Fibroblast of villous mesenchyme (primary cell): ENCODE measurements at places on chromosomes 5 and 9.
A peak's percentile ranks its signal among the peaks of the same experiment; 100 is the strongest.

DNA sequence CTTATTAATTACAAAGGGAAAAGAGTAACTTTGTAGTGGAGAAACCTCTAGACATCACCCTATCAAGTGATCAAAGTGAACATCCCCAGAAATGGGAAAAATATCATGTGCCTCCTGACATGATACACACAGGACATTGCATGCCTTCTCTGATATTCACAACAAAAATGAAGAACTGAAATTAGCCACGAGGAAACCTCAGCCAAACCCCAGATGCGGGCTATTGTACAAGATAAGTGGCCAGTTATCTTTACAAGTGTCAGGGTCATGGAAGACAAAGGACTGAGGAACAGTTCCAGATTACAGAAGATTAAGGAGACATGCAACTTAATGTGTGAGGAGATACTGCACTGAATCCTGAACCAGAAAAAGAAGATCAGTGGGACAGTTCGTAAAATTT lies 23.8 kb upstream of the NPM1 start:
- no peak for DNase-seq

DNA sequence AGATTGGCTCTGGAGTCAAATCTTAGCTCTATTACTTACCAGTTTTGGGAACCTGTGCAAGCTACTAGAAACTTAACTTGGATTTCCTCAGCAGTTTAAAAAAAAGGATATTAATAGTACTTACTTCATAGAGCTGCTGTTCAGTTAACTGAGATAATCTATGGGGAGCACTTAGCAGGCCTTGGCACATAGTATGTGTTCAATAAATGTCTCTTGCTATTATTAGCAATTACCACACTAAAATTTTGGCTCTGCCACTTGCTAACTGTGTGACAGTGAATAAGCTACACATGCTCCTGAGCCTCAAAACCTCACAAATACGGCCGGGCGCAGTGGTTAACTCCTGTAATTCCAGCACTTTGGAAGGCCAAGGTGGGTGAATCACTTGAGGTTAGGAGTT lies 55.9 kb downstream of the CDK5RAP2 start:
- no peak for DNase-seq

GRCh38 chr9:125885405-125886034 lies 138.3 kb downstream of the PBX3 start:
- DNase-seq = no peak

- no peak for DNase-seq
Observed at GRCh38 chr5:13325765-13326164, 618.7 kb downstream of the DNAH5 start.

GRCh38 chr5:38651806-38652205 lies 95.4 kb upstream of the LIFR start:
- peak; percentile 36 for DNase-seq

GRCh38 chr5:118125687-118126086 lies 862.7 kb downstream of the DTWD2 start:
- DNase-seq = no peak

- DNase-seq = peak; percentile 53
Observed at GRCh38 chr9:104091708-104092107, 2.4 kb upstream of the SMC2 start.

DNA sequence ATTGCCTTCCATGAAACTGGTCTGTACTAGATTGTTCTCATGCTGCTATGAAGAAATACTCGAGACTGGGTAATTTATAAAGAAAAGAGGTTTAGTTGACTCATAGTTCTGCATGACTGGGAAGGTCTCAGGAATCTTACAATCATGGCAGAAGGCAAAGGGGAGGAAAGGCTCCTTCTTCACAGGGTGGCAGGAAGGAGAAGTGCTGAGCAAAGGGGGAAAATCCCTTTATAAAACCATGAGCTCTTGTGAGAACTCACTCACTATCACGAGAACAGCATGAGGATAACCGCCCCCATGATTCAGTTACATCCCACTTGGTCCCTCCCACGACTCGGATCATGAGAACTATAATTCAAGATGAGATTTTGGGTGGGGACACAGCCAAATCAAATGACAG lies 163.2 kb downstream of the RFK start:
- no peak for DNase-seq
